ENCODE measurements at places on chromosomes 3 and 15.

DNA sequence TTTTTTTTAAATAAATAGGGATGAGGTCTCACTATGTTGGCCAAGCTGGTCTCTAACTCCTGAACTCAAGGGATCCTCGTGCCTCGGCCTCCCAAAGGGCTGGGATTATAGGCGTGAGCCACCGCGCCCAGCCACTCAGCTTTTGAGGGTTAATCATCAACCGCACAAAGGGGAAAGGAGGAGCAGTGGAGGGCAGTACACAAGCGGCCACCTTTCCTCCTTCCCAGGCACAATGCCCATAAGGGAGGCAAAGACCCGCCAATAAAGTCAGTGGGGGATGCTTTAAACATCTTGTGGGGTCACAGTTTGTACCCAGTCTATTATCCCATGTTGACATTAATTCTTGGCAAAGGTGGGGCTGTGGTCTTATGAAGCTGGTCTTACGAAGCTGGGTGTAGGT is 32.4 kb downstream of the EHD4 start:
- no peak for DNase-seq

GRCh38 chr15:93570527-93570926 is 481.5 kb upstream of the RGMA start:
- DNase-seq, result no peak

GRCh38 chr3:50675179-50676030 is 678 bp downstream of the DOCK3 start:
- no peak for DNase-seq

DNA sequence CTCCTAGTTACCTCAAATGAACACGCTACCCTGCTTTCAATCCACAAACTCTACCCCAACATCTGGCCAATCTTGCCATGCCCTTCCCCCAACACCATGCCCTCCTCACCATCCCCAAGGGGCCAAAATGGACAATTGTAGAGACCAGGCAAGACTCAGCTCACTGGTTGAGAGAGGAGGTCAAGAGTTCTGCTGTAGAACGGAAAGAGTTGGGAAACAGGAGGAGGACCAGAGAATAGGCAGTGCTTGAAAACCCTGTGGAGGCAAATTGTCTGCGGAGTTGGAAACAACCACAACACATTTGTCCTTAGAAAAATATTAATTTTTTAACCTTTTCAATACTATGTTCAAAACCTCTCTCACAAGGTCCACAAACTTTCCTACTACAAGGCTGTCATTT is 128.8 kb upstream of the BFSP2 start:
- no peak for DNase-seq

DNA sequence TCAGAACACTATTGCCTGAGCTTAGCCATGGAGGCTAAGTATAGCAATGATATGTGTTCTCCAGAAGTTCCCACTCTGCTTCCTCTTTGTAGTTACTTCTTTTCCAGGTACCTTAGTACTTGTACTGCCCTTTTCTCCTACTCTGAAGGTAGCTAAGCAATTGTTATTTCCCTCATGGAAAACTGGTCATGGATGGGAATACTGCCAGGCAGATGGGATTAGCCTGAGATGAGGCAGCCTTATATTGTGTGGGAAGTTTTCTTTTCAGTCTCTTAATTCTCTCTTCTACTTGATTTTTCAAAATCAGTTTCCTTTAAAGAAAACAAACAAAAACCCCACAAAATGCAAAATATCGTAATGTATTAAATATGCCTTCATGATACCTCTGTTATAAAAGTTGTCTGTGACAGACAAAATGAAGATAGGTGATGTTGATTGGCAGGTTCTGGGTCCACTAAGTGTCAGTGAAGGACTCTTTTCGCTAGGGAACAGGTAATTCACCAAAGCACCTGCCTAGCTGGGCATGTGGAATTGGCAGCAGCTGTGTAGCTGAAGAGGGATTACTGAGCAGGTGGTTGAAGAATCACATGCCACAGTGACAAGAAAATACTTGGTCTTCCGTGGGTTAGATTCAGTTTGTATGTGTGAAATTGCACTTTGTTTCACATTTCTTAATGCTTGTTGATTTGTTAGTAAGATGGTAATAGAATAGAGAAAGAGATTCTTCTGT is 4.1 kb downstream of the ZNF609 start:
- no peak for DNase-seq

DNA sequence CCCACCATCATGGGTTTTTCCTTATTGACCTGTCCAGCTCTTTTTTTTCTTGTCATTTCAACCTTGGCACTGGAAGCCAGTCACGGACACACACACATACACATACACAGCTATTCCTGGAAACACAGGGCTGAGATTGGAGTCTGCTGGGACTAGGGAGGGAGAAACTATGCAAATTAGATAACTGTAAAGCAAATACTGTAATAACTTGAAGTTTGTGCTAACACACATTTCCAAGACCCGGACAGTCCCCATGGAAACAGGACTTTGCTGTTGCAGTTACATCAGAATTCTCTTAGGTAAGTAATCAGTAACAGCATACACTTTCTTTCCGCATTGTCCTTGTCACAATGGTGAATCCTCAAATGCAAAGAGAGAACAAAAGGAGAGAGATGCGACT is 304.4 kb downstream of the KBTBD8 start:
- no peak for DNase-seq

GRCh38 chr3:194857469-194858113 is 171.9 kb downstream of the FAM43A start:
- no peak for DNase-seq

GRCh38 chr3:145182196-145182911 is 978.6 kb downstream of the PLOD2 start:
- no peak for DNase-seq

Data from amniotic stem cell (primary cell).